ENCODE measurements at places on chromosomes 13 and 19. TPM values are rescaled to one million over a fixed set of nuclear protein-coding genes. Genes with fewer than 3 reads are reported as not detected.

TMEM145 gene
- not detected for total RNA-seq

BRME1 gene
- total RNA-seq, result not detected

SIGLEC14 gene
- total RNA-seq, result not detected

CELF5 gene
- total RNA-seq, result not detected

CTXN1 gene
- total RNA-seq, result 3.7 TPM

NDUFA13 gene
- 68.0 TPM for total RNA-seq

NBEA gene
- 6.8 TPM for total RNA-seq

FGF14 gene
- total RNA-seq, result 0.63 TPM

METTL21C gene
- total RNA-seq, result not detected

OR7A5 gene
- total RNA-seq, result not detected

Measured in omental fat pad (tissue), 4 donors.